ENCODE measurements at places on chromosomes 2 and 18. TPM values are rescaled to one million over a fixed set of nuclear protein-coding genes. Genes with fewer than 3 reads are reported as not detected.

DNA sequence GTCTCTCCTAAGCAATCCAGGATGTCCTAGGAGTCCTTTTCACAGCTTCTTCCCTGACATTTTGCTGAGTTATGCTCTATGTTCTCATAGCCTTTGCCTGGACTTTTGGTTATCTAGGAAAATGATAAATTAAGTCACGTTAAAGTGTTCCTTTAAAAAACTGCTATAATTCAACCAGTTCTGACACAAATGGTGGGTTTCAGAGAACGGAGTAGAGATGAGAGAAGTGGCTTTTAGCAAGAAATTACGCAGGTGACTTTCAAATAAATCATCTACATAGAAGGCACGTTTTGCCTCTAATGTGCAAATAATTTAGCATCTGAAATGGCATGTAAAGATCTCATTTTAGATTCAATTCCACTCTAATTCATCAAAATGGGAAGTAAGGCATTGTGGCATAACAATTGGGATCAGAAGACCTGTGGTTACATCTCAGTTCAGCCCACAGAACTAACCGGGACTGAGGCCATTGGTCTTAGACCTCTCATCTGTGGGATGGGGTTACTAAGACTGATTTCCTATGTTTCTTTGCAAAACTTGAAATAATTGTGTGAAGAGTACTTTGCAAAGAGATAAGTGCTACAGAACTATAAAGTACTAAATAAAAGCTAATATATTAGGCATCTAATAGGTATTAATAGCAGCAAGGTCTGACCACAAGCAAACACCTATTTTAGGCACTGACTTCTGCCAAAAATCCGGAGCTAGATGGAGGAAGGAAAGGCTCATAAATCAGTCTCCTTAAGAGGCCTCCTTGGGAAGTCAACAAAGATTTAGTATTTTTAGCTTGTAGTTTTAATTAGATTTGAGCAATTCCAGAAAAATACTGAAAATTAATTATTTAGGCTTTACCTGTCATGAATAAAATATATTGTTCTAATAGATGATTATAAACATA is 211.4 kb downstream of the PIEZO2 start:
- DNase-seq: no peak

DNA sequence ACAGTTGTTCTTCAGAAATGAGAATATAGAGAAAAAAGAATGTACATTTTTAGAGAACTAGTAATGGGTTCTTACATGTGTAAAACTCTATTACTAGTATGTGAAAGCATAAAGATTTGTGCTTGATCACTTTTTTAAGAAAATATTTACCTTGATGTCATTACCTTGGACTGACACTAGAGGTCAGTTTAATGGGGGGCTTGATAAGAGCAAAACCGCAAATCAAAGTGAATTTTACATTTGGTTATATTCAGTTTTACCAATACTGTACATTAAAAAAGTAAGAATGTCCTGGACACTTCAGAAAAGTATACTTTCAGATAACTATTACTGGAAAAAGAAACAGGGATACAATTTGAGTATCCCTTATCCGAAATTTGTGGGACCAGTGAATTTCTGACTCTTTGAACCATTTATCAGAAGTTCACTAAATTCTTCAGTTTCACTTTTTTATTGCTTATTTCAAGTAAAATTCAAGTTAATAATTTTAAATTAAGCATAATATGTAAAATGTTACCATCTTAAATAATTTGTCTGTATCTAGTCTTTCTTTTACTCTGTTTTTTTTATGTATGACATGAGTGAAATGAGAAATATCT is 1149.5 kb downstream of the DSC3 start:
- DNase-seq: no peak

GRCh38 chr18:68409576-68409975 is 305.3 kb downstream of the TMX3 start:
- DNase-seq: no peak

DNA sequence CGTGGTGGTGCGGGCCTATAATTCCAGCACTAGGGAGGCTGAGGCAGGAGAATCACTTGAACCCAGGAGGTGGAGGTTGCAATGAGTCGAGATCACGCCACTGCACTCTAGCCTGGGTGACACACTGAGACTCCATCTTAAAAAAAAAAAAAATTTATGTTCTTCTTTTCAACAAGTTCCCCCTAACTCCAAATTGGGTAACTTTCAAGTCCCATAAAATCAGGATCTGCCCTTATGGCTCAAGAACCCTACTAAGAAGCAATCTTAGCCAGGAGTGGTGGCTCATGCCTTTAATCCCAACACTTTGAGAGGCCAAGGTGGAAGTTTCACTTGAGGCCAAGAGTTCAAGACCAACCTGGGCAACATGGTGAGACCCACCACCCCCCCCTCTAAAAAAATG is 30.3 kb upstream of the TLK1 start:
- DNase-seq: no peak

DNA sequence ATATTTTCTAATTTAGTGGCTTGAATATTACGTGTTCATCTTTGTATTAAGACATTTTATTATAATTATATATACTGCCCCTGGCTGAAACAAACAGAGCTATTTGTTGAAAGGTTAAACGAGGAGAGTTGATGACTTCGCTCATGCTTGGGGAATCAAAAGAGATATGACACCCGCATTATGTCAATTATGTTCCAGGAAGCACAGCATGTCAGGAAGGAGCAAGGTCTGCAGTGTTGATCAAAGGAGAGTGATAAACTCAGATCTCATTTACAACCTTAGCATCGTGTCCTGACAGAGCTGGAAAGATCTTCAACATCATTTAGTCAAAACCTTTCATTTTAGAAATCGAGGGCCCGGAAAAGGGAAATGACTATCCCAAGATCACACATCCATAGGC is 510.1 kb downstream of the TDRD15 start:
- DNase-seq: no peak

DNA sequence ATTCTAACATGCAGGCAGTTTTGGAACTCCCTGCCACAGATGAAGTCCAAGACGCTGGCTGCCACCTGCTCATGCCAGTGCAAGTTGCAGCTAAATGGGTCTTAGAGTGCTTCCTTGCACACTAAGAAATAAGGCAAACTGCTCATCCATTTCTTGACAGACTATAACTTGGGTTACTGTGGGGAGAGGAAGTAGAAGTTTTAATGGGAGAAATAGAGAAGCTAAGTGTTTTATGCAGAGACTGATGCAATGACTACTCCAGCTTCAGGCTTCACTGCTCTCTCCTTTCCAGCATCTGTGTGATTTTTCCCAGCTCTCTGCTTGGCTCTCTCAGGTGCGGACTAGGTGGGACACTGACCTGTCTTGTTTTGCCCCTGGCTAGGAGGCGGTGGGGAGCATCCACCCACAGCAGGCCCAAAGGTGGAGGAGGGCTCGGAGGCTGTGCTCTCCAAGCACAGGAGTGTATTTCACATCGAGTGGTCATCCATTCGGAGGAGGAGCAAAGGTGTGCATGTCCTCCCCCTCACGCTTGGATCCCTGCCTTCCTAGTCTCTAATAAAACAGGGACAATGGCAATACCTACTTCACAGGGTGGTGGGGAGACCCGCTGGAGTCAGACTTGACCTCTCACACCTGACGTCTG is 48.2 kb downstream of the SLC14A2 start:
- DNase-seq: no peak

- DNase-seq: no peak
These were observed 42.1 kb downstream of the ROCK1 start for GRCh38 chr18:21069468-21069867.

DNA sequence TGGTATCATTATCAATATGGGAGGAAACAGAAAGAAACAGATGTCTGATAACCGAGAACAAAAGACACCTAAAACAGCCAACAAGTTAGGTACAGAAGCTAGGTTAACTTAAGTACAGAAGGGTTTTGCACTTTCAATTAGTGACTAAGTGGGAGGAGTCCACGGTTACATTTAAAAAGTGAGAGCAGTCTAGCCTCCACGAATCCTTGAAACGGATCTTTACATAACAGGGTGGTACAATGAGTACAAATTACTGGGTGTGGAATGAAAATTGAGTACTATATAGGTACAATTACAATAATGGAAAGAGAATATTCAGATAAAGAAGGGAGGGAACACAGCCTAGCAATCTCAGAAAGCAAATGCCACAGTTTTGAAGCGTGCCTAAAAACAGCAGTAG is 76.6 kb downstream of the TLK1 start:
- DNase-seq: no peak

DNA sequence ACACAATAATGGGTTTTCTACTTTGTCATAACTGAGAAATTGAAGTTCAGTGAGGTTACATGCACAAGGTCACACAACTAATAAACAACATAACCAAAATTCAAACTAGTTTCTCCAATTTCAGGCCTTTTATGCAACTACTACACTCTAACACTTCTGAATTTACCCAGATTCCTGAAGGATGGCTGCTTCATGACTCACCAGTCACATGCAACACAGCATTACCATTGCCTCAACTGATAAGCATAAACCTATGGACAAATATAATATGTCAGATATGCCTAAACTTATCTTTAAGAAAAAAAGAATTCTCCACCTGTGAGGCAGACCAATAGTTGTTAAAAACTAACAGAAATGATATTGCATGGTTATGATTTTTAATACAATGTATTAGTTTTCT is 586.5 kb upstream of the SLC8A1 start:
- no peak for DNase-seq

DNA sequence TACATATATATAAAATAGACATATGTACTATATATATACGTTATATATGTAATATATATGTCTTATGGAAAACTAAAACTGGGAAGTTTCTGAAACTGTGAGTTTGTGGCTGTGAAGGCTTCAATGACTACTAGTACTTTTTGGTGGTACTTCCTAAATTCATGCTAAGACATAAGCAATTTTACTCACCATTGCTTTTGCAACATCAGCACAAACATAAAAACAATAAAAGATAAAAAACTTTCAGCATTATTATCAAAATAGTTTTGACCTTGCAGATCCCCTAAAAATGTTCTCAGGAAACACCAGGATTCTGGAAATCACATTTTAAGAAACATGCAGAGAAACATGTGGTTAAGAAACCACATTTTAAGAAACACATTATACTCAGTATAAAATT is 269.9 kb downstream of the PID1 start:
- no peak for DNase-seq

GRCh38 chr18:64419156-64419555 is 270.3 kb upstream of the LINC00305 start:
- no peak for DNase-seq

DNA sequence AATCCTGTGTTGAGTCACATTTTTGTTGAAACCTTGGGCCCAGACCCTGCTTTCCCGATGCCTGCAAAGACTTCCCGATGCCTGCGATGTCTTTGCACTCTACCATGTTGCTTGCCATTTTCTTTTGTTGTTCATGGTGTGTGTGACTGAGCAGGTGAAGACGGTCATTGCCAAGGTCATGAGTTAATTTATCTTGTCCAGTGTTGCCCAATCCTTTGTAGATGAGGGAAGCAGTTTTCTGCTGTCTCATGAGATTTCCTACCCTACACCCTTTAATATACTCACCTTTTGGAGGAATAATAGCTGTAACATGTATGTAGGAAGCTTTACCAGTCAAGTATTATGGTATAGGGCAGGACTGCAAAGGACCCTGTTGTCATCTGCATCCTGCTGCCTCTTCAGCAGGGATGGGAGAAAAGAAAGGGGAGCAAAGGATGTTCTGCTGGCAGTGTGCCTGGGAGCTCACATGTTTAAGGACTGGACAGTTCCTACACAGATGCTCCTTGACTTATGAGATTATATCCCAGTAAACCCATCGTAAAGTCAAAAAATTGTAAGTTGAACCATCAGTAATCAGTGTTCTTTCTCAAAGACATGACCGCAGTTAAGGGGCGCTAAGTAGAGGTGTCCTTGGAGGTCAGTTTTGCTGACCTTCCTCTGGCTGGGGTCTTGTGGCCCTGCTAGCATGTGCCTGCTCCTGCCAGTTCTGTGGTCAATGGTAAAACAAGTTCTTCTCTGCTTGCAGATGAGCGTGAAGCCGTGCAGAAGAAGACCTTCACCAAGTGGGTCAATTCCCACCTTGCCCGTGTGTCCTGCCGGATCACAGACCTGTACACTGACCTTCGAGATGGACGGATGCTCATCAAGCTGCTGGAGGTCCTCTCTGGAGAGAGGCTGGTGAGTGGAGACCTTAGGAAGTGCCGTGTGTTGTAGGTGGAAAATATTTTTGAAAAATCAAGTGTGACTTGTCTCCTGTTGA is 124.8 kb upstream of the EML6 start:
- no peak for DNase-seq

- DNase-seq: no peak
These were observed 80.5 kb downstream of the CDH19 start for GRCh38 chr18:66523219-66523991.

GRCh38 chr2:43927442-43927841 is 68.3 kb downstream of the LRPPRC start:
- no peak for DNase-seq

- DNase-seq: no peak
These were observed 169.4 kb downstream of the EHBP1 start for GRCh38 chr2:62874881-62875383.

GRCh38 chr2:161725297-161725696 is 101.1 kb downstream of the SLC4A10 start:
- DNase-seq: no peak

- DNase-seq: no peak
These were observed 99.7 kb upstream of the SMAD7 start for GRCh38 chr18:49050452-49050851.

DNA sequence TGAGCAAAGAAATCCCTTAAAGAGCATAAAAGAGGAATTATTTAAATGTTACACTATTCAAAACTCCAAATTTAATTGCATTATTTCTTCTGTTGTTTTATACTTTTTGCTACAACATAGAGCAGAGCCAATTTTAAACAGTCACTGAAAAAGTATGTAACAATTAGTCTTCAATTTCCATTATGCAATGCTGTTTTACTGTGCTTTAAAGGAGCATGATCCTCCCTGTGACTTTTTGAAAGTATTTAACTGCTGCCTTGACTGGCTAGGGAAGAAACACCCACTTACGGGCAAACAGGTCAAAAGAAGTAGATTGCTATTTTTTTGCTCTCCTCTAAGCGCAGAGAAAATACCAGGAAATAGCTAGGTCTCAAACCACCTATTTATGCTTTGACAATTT is 217.4 kb upstream of the GCFC2 start:
- DNase-seq: no peak

- no peak for DNase-seq
These were observed 10.7 kb upstream of the PAPOLG start for GRCh38 chr2:60745330-60745729.

- DNase-seq: no peak
These were observed 39.1 kb upstream of the GPR17 start for GRCh38 chr2:127606625-127607398.

- DNase-seq: peak; percentile 21
These were observed 5.7 kb upstream of the GCFC2 start for GRCh38 chr2:75716406-75716805.

Gene RAPGEF4
- total RNA-seq: not detected

Gene MOCOS
- total RNA-seq: not detected

Gene TMEFF2
- total RNA-seq: not detected

Gene TMEM178A
- 98.4 TPM for total RNA-seq

Gene SERPINB5
- not detected for total RNA-seq

Gene XIRP2
- not detected for total RNA-seq

Gene CCDC148
- total RNA-seq: 4.1 TPM

Gene NOSTRIN
- not detected for total RNA-seq

Gene GRP
- not detected for total RNA-seq

Gene FABP1
- not detected for total RNA-seq

Gene DOK6
- total RNA-seq: 0.10 TPM
